Thoracic aorta endothelial cell (primary cell): ENCODE measurements at places on chromosomes 11 and 22. TPM values are rescaled to one million over a fixed set of nuclear protein-coding genes. Genes with fewer than 3 reads are reported as not detected.

Gene FAM111B
- total RNA-seq, result 29.9 and 40.4 TPM in 2 replicates

Gene NXPE1
- not detected in 2 replicates for total RNA-seq

Gene ALDH3B2
- not detected in 2 replicates for total RNA-seq

Gene SHANK2
- total RNA-seq, result not detected in 2 replicates

Gene TENM4
- total RNA-seq, result 0.13 and 0.14 TPM in 2 replicates

Gene OR52I1
- total RNA-seq, result not detected in 2 replicates
